ENCODE measurements at places on chromosomes 1 and 21.

GRCh38 chr1:47474278-47475193 lies 36.7 kb downstream of the FOXD2 start:
- no peak for DNase-seq

DNA sequence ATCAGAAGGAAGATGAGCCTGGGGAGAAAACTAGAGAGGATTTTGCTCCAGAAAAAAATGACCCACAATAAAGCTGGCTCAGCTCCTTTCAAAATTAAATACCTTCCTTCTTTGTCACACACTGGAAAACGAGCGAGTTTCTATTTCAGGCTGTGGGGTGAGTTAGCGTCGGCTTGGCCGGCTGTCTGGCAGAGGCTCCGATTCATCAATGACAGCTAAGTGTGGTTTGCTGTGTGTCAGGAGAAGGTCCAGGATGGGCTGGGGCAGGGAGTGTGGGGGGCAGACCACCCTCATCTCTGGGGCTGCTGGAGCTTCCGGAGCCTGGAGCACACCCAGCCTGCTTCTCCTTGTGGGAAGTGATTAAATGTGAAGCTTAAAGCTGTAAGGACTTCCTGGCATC lies 120.2 kb downstream of the ETS2 start:
- no peak for DNase-seq

GRCh38 chr1:33696962-33697361 lies 166.9 kb upstream of the HMGB4 start:
- DNase-seq, result no peak

- DNase-seq, result no peak
Measured at GRCh38 chr1:42945164-42945563, 13.5 kb downstream of the SLC2A1 start.

DNA sequence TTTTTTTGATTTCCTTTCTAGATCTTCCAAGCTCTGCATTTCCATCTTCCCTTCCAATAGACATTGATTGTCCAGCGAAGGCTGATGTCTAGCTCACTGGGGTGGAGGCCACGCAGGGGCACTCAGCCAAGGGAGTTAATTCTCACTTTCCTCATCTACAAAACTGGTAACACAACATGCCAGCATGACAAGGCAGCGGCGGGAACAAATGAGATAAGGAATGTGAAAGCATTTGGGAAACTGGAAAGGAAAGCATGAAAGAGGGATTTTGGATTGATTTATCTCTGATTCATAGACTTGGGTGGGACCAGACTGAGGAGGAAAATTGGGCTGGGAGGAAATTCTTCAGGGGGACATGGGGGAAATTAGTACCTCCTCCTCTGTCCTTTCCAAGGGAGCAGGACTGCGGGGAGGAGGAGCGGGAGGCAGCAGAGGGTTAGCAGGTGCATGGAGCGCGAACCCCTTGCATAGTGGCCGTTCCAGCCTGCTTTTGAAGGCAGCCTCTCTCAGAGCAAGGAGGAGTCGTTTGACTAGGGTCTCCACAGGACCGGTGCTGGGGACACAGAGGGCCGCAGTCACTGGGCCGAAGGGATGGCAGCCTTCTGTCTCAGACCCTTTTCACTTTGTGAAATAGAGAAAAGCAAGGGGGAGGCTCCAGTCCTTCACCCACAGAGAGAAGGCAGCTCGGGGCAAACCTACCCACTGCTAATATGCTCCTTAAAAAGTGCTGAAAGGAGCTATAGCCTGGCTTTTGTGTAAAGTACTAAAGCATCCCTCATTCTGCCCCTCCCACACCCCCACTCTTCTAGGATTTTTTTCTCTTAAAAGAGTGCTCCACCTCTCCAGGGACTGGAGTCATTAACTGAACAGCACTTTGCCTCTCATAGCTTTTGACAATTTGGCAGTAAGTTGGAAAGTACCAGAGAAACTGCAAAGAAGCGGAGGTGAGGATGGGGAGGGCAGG lies 89.2 kb downstream of the PLXNA2 start:
- DNase-seq, result no peak
